Globus pallidus (tissue), 1 donor: ENCODE measurements at places on chromosomes 7 and 10.

DNA sequence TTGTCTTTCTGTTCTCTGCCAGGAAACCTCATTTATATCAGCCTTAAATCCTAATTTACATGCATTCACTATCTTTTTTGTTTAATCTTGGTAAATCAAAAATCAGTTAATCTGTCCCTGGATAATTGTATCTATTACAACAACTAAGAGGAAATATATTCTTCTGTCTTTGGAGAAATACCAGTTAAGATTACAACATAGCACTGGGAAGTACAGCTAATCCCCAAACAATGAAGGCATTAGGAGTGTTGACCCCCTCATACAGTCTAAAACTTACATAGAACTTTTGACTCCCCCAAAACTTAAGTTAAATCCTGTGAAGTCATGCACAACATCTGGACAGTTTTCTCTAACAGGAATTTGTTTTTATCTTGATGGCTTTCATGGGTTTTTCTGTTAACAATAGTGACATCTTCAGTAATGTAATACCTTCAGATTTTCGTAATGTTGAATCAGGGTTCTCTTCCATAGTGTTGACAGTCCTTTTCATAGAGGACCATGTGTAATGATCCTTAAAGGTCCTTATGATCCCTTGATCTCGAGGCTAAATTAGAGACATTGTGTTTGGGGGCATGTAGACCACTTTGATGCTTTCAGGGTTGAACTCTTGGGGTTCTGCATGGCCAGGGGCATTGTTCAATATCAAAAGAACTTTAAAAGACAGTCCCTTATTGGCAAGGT lies 24.1 kb upstream of the ABCC2 start:
- no peak for DNase-seq

DNA sequence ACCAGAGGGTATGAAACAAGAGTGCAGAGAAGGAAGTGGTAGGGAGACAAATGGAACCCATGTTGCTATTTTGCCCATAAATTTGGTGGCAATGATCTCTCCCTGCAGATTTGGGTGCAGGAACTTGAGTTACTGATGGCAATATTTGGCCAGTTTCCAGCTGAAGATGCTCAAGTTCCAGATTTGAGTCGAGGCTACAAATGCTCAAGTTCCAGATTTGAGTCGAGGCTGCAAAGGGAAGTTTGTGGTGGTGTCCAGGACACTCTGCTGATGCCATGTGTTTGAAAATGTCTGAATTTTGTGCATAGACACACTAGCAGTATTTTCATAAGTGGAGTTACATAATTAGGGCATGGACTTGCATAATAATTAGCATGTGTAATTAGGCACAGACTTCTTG lies 40.8 kb downstream of the TBXAS1 start:
- DNase-seq, result no peak

- no peak for DNase-seq
Measured at GRCh38 chr7:81937091-81937490, 167.2 kb upstream of the HGF start.

GRCh38 chr7:92824901-92825480 lies 11.4 kb downstream of the CDK6 start:
- DNase-seq, result no peak

- no peak for DNase-seq
Measured at GRCh38 chr7:117772421-117772820, 100.8 kb downstream of the CTTNBP2 start.

DNA sequence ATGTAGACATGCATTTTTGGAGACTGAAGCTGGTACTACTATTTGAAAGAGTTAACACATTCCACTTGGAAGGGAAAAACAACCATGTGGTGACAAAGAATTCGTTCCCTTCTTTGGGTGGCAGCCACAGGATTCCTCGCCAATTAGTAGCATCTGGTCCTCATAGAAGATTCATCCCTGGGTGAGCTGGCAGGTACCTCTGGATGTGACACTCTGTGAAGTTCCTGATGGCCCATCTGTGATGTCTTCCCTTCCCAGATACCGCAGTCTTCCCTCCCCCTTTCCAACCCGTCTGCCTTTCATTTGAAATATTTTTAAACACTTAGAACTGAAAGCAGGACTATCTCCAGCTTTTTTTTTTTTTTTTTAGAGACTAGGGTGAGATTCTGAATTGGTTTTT lies 569.5 kb downstream of the TYW1 start:
- no peak for DNase-seq

DNA sequence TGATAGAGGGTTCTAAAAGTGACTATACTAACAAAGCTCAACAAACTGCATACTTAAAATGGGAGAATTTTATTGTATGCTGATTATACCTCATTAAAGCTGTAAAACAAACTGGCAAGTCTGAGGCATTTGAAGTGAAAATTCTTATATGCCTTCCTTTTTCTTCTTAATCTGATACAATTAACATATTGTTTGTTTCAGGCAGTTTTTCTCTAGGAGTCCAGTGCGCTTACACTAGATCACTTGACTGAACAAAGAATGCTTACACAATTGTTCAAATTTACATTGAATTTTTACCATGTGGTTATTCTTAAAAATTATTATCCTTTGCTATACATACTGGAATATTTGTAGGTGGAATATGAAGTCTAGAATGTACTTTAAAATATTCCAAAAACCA lies 89.0 kb downstream of the GLCCI1 start:
- no peak for DNase-seq

DNA sequence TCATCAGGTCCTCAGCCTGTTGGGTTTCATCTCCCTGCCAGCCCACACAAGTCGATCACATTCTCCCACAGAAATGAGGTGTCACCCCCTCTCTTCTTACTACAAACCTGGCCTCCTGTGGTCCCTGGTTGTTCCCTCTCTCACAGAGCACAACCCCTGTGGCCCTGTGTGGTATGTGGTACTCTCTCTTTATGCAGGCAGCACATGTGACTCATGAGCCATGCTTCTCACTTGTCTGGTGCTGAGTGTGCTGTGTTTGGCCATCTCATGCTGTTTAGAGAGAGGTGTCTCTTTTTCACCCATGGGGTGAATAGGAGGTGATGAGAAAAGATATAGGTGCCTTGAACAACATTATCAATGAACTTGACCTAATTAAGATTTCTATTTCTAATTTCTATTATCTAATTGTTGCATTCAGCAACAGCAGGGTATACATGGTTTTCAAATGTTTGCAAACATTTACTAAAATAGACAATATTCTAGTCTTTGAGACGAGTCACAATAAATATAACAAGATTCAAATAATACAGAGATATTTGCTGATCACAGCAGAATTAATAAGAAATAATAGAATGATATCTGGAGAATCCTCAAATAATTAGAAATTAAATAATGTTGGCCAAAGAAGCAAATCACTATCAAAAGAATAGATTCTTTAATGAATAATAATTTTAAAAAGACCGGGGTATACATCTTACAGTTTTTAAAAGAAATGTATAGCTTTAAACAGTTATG lies 633.8 kb upstream of the IGFBP3 start:
- no peak for DNase-seq

DNA sequence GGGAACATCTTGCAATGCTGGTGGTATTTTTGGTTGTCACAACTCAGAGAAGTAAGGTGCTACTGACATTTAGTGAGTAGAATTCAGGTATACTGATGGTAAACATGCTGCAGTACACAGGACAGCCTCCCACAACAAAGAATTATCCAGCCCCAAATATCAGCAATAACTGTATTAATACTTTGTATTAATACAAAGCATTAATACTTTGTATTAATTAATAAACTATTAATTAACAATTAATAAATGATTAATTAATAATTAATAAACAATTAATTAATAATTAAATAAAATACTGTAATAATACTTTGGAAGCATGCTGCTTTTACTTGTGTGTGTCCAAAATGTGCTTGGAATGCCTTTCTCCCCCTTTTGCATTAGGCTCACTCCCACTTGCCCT lies 62.5 kb downstream of the ZNF92 start:
- no peak for DNase-seq
